Activated CD4-positive, alpha-beta T cell treated with anti-CD3 and anti-CD28 coated beads, Interleukin-2, amount 50 U/mL, for 16 hours (primary cell): ENCODE measurements at places on chromosomes 3 and 15.

- DNase-seq: no peak
These were observed 57.4 kb upstream of the ICE2 start for GRCh38 chr15:60536314-60536713.

GRCh38 chr15:68300115-68300940 is 22.8 kb downstream of the FEM1B start:
- DNase-seq: no peak

GRCh38 chr15:22806664-22807063 is 20.2 kb downstream of the NIPA1 start:
- no peak for DNase-seq

GRCh38 chr15:70341566-70341965 is 243.8 kb upstream of the TLE3 start:
- no peak for DNase-seq

- peak; percentile 56 for DNase-seq
These were observed 37.7 kb downstream of the PLD1 start for GRCh38 chr3:171772427-171773056.

GRCh38 chr15:38589502-38589901 is 24.9 kb upstream of the RASGRP1 start:
- DNase-seq: peak; percentile 40

GRCh38 chr3:151709847-151710246 is 23.9 kb upstream of the AADACL2 start:
- no peak for DNase-seq

- no peak for DNase-seq
These were observed 985 bp downstream of the LCMT2 start for GRCh38 chr15:43329217-43329959.

DNA sequence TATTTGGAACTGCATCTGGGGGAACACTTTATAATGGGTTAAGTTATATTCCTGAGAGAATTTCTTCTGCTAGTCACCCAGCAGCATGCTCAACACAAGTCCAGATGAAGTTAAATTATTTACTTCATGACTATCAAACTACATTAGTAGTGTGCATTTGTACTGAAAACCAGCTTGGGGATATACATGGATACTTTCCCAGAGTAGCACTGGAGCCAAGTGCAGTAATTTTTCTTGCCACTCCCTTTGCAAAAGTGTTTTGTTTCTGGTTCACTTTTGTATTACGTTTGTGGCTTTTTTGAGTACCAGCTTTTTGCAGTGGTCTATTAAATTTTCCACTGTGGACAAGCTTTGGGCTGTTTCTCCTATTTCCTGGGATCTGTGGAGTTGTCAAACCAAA is 243.0 kb downstream of the AGBL1 start:
- no peak for DNase-seq

DNA sequence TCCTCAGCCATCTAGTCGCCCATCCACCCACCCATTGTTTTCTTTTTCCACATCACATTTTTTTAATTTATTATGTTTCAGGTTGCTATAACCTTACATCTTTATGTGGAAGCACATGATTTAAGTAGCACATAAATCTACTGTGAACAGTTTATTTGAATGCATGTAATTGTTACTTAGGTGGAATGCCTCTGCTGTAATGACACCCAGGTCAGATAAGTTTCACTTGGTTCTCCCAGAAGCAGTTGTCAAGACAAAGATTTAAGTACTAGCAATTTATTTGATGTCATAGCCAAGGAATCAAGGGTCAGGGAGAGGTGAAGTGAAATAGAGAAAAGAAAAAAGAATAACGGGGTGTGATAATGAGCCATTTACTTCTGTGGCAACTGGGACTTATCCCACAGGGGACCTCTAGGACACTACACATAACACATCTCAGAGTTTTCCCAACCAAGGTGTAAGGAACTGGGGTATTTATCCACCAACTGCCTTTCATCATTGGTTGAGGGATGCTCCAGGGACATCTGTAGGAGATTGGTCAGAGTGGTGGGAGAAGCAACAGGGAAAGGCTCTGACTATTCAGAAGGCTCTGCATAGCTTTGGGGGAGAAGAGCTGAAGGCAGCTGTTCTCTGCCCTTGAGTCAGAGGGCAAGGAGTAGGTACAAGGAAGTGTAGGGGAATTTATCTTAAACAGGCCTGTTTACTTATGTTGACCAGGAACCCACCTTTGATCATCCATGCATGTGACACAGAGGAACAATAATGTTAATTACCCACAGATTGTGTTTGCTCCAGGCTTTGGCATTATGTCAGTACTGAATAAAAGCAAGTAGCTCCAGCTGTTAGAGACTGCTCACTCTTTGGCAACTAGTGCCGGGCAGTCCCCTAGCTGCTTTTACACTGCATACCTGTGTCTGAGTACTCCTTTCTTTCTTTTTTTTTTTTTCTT is 94.8 kb downstream of the CD200R1L start:
- no peak for DNase-seq

GRCh38 chr3:81249540-81250029 is 511.9 kb downstream of the GBE1 start:
- no peak for DNase-seq

DNA sequence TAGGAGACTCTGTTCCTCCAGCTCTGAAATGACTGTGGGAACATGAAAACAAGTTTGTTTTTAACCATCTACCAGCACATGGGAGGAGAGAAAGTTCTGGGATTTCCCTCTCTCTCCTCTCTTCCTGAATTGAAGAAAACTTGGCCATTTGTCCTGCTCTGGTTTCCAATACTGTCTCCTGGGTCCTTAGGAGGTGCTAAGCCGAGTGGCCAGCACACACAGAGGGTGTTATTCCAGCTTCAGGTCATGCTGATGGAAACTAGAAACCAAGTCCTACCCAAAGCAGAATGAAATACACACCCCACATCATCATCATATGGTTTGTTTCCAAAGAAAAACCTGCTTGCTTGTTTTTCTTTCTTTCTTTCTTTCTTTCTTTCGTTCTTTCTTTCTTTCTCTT is 172.7 kb downstream of the RPLP1 start:
- no peak for DNase-seq

DNA sequence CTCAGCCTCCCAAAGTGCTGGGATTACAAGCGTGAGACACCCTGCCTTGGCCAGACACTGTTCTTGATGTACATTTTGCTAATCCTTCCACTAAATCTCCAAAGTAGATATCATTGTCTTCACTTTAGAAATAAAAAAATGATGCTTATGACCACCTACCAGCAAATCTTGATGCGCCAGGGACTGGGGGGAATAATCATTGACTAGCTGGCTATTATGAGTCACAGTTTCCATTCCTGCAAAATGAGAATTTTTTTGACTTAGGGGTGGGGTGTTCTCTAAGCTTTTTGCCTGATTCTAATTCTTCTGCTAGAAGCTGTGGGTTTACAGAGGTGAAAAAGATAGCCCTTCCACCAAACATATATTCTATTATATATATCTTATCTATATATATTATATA is 17.1 kb upstream of the RFC4 start:
- no peak for DNase-seq

DNA sequence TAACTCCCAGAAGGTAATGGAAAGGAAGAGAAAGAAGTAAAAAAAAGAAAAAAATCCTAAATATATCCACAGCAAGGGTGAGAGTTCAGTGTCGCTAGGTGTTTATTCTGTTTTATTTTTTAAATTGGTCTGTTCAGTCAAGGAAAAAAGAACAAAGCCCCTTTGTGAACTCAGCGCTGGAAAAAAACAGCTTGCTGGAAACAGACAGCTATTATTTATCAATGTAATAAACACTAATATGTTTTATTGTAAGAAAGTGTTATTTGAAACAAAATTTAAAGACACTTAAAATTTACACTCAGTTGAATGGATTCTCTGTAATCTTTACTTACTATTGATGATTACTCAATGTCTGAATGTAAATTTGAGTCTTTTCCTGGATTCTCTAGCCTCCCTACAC is 32.3 kb upstream of the LEKR1 start:
- no peak for DNase-seq

- DNase-seq: no peak
These were observed 75.0 kb downstream of the LRRC49 start for GRCh38 chr15:70967646-70968045.

- no peak for DNase-seq
These were observed 545.7 kb downstream of the NLGN1 start for GRCh38 chr3:173943264-173943663.

DNA sequence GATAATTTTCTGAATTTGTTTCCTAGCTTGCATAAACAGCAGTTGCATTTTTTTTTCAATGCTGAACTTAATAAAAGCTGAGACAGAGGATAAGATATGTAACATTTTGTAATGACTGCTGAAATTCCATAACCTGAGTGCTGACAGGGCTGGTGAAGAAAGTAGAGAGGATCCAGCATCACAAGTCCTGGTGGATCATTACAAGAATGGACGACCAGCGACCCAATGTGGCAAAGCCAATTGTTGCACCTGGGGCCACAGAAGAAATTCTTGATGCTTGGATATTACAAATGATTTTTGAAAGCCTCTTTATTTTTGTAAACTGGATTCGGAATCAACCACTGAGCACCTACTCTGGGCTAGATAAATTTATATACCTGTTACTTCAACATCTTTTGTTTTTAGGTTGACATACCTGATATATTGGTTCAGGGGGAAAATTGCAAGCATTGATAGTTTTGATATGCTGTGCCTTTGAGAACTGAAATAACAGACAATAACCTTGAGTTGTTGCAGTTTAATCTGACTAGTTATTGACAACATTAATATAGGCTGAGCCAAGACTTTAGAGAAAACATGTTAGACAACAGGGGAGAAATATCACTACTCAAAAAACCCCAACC is 3.9 kb upstream of the ACTL6A start:
- peak; percentile 61 for DNase-seq

- DNase-seq: no peak
These were observed 8.7 kb upstream of the FLNB start for GRCh38 chr3:57999417-58000115.

DNA sequence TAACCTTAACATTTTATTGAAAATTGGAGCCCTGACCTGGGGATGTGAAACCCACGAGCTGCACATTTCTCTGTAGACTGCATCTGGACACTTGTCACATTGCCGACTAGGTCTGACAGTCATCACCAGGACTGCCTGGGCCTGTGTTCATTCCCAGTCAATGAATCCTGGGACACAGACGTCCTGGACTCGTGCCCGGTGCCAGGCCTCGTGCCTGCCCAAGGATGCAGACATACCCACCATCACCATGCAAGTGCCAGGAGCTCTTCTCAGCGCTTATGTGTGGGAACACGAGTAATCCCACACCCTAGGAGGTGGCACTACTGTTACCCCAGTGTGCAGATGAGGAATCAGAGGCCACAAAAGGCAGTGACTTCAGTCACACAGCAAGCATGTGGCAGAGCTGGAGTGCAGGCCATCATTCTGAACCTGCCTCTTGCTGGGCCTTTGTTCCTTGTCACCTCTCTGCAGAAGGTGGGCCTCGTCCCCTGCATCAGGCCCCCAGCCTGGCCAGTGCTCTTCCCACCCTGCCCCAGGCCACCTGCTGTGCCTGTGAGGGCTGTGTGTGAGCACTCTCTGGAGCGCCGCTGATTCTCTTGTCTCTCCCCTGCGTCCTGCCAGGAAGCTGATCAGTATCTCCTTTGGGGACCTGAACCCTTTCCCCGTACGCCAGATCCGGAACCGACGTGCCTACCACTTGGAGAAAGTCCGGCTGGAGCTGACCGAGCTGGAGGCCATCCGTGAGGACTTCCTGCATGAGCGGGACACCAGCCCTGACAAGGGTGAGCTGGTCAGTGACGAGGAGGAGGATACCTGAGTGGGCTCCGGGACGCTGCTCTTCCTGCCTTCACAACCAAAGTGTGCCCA is 58.5 kb downstream of the ADAMTS7 start:
- no peak for DNase-seq

DNA sequence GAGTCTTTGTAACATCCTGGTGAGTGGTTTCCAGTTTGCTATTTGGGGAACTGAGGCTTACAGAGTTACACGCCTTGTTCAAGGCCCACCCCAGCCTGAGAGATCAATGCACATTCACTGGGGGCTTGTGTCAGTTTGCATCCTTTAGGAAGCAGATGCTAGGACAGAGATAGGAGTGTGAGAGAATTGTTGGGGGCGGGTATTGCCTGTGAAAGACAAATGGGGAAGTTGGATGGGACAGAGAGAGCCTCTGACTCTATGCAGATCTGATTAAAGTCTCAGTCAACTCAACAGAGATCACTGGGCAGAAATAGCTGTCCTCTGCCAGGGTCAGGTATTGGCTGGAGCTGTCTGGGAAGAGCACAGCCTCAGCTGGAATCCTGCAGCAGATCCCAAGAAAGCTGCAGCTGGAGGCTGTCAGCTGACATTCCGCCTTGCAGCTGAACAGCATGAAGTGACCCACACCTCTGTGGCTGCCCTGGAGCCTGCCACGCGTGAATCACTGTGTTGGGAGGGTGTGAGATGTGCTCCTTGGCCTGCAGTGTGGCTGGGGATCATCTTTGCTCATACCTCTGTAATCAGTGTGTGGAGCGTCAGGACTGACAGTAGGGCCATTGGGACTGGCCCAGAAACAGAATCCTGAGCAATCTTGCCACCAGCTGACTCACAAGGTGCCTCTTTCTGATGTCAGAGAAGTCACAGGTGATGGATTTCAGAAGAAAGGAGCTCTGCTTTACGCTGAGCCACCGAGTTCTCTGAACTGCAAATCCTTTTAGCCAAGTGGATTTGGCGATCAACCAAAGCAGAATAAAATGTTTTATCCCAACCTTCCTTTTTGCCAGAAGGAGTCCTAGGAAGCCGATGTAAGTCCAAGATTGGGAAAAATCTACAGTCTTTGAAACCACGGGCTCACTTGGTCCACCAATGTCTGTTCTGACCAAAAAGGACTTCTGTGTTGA is 284.1 kb upstream of the LRRFIP2 start:
- no peak for DNase-seq

DNA sequence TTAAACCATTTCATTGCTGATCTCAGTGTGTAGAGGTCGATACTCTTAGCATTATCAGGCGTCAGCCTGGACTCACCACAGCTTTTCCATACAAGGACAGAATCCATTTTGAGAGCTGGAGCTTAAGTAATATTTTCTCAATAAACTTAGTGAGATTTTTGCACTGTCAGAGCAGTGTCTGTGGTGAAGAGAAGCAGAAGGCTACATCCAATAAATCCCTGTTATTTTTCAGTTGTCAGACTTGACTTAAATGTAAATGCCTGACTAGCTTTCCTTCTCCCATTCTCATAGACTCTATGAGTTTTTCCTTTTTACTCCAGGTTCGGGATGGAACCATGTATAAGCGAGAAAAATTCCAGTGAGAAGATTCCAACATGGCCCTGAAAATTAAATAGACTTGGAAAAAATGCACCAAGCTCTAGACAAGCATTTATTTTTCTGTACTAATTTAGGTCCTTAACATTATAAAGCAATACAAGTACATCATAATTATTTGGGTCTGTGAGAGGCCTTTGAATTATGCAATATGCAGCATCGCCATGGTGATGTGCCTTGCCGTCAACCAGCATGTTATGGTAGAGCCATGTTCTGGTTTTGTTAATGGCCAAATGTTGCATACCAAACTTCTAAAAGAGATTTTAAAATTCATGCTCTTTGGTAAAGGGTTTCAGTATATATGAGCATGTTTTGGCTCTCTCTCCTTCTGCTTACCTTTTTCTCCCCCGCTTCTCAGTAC is 62.0 kb downstream of the RARB start:
- DNase-seq: no peak
